Suprapubic skin (tissue), 4 donors: ENCODE measurements at places on chromosomes 1 and 21. TPM values are rescaled to one million over a fixed set of nuclear protein-coding genes. Genes with fewer than 3 reads are reported as not detected.

The PLK3 gene
- total RNA-seq = 68.3 TPM

The SLC25A34 gene
- total RNA-seq = 1.8 TPM

The DENND4B gene
- total RNA-seq = 45.1 TPM

The PER3 gene
- 14.0 TPM for total RNA-seq

The CFHR2 gene
- total RNA-seq = not detected

The OPN3 gene
- total RNA-seq = 36.0 TPM

The UBASH3A gene
- total RNA-seq = 0.36 TPM

The ZNF326 gene
- 18.7 TPM for total RNA-seq

The CLCA1 gene
- total RNA-seq = not detected

- no peaks in the 10 kb centered on the region for H3K27me3 ChIP-seq
- no peak for DNase-seq
- no peak overlapping the region for H3K4me3 ChIP-seq
- H3K4me1 ChIP-seq = no peaks in the 10 kb centered on the region
- H3K36me3 ChIP-seq = no peaks in the 10 kb centered on the region
- no peak overlapping the region for H3K27ac ChIP-seq
These were observed 645.1 kb downstream of the ADGRL2 start for GRCh38 chr1:82445827-82446226.

GRCh38 chr1:64033667-64034220 lies 169.7 kb upstream of the UBE2U start:
- no peak overlapping the region for H3K4me3 ChIP-seq
- no peaks in the 10 kb centered on the region for H3K4me1 ChIP-seq
- H3K27me3 ChIP-seq = no peaks in the 10 kb centered on the region

DNA sequence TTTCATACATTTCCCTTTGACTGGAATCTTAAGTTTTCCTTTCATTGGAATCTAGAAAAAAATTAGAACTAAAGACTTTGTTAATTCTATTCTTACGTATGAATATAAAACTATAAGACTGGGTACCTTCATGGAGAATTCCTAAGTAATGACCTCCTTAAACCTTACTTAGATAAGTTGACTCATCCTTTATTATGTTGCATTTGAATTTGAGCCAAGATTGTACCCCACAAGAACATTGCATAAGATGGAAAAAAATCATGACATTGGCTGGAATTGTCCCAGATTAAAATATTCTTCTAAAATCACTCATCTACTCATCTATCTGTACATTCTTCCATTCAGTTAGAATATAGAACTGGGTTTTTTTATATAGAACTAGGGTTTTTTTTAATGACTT lies 137.4 kb downstream of the C1orf21 start:
- H3K4me3 ChIP-seq = no peak overlapping the region
- DNase-seq = no peak
- H3K4me1 ChIP-seq = peaks cover 9% of the 10 kb centered on the region

- DNase-seq = peak; percentile 83
- H3K4me3 ChIP-seq = peak overlapping the region; percentile 72
- H3K27ac ChIP-seq = peak overlapping the region; percentile 93
- no peaks in the 10 kb centered on the region for H3K36me3 ChIP-seq
These were observed 950 bp upstream of the INKA2 start for GRCh38 chr1:111739925-111740765.

- H3K4me1 ChIP-seq = peaks cover 52% of the 10 kb centered on the region
- peak overlapping the region; percentile 28 for H3K27ac ChIP-seq
- no peak overlapping the region for H3K4me3 ChIP-seq
- no peaks in the 10 kb centered on the region for H3K36me3 ChIP-seq
- DNase-seq = no peak
- no peaks in the 10 kb centered on the region for H3K27me3 ChIP-seq
These were observed 182.0 kb upstream of the SGIP1 start for GRCh38 chr1:66351913-66352312.

- no peak for DNase-seq
- H3K4me3 ChIP-seq = no peak overlapping the region
- H3K27ac ChIP-seq = no peak overlapping the region
- H3K27me3 ChIP-seq = no peaks in the 10 kb centered on the region
- H3K36me3 ChIP-seq = no peaks in the 10 kb centered on the region
These were observed 207.9 kb upstream of the ST6GALNAC5 start for GRCh38 chr1:76659171-76659940.

DNA sequence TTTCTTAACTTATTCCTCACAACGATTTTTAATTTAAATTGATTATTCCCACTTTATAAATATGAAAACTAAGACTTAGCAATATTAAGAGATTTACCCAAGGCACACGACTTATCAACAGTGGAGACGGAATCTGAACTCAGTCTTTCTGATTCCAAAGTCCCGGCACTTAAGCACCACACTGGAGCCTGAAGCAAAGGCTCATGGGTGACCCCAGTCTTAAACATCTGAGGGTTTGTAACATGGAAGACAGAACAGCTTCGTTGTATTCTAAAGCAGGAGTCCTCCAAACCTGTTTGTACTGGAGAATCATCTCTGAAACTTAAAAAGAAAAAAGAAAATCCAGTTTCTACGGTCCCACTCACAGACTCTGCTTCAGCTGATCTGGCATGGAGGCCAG lies 519.5 kb downstream of the SMYD3 start:
- DNase-seq = no peak
- H3K4me3 ChIP-seq = no peak overlapping the region
- no peaks in the 10 kb centered on the region for H3K36me3 ChIP-seq
- H3K4me1 ChIP-seq = peaks cover 15% of the 10 kb centered on the region

GRCh38 chr21:35473496-35473895 lies 424.4 kb upstream of the RUNX1 start:
- H3K27me3 ChIP-seq = no peaks in the 10 kb centered on the region
- no peaks in the 10 kb centered on the region for H3K4me1 ChIP-seq
- no peaks in the 10 kb centered on the region for H3K36me3 ChIP-seq
- no peak for DNase-seq
- no peak overlapping the region for H3K4me3 ChIP-seq

- no peaks in the 10 kb centered on the region for H3K4me1 ChIP-seq
- H3K27ac ChIP-seq = no peak overlapping the region
- DNase-seq = no peak
- H3K36me3 ChIP-seq = no peaks in the 10 kb centered on the region
- H3K27me3 ChIP-seq = no peaks in the 10 kb centered on the region
These were observed 82.7 kb upstream of the ESRRG start for GRCh38 chr1:216805953-216806352.

DNA sequence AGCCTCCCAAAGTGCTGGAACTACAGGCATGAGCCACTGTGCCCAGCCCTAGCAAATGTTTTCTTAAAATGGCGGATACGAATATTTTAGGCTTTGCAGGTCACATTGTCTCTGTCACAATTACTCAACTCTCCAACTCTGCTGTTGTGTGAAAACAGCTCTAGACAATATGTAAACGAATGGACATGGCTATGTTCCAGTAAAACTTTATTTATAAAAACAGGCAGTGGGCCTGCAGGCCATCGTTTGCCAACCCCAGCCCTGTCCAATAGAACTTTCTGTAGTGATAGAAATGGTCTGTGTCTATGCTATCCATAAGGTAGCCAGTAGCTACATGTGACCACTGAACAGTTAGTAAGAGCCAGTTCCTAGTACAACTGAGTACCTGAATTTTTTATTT lies 4.3 kb upstream of the FBXO6 start:
- peaks cover 34% of the 10 kb centered on the region for H3K36me3 ChIP-seq
- peaks cover 25% of the 10 kb centered on the region for H3K4me1 ChIP-seq
- no peak overlapping the region for H3K4me3 ChIP-seq
- no peaks in the 10 kb centered on the region for H3K27me3 ChIP-seq

GRCh38 chr1:51421964-51422363 lies 91.6 kb upstream of the TTC39A start:
- H3K36me3 ChIP-seq = peaks cover 31% of the 10 kb centered on the region
- H3K4me1 ChIP-seq = peaks cover 7% of the 10 kb centered on the region
- H3K27ac ChIP-seq = no peak overlapping the region
- H3K4me3 ChIP-seq = no peak overlapping the region

GRCh38 chr1:172628401-172628800 lies 30.5 kb upstream of the FASLG start:
- no peak overlapping the region for H3K27ac ChIP-seq
- no peaks in the 10 kb centered on the region for H3K36me3 ChIP-seq
- no peak for DNase-seq

DNA sequence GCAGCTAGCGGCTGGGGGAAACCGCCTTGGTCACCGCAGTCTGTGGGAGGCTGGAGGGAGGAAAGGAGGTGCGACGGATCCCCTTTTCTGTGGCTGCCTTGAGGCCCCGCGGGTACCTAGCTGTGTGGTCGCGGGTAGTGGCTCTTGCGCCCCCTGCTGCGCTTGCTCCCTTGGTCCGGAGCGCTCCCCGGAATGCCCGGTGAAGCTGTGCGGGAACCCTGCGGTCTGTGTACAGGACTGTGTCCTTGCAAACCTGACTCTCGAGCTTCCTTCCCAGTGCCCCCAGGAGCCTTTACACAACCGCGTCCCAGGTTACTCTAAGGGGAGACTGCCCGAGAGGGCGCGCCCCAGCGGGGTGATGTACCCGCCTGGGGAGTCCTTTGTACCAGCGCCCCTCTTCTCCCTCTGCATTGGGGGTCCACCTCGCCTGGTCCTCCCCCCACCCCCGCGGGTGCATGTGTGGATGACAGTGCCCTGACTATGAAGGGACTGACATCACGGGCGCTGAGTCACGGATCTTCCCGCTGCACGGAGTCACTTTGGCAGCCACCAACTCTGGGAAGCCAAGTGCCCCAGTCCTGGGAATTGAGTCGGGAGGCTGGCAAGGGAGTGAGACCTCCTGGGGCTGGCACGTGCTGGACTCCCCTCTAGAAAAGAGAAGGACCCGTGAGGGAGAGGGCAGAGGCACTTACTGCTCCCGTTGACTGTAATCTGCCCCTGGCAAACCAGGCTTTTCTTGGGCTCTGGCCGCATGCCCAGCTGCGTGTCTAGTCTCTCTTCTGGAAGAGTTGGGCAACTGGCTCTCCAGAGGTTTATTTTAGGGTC lies 816 bp downstream of the IL6R start:
- peaks cover 55% of the 10 kb centered on the region for H3K4me1 ChIP-seq
- DNase-seq = peak; percentile 95
- H3K27me3 ChIP-seq = no peaks in the 10 kb centered on the region
- no peaks in the 10 kb centered on the region for H3K36me3 ChIP-seq
- H3K4me3 ChIP-seq = peak overlapping the region; percentile 77

DNA sequence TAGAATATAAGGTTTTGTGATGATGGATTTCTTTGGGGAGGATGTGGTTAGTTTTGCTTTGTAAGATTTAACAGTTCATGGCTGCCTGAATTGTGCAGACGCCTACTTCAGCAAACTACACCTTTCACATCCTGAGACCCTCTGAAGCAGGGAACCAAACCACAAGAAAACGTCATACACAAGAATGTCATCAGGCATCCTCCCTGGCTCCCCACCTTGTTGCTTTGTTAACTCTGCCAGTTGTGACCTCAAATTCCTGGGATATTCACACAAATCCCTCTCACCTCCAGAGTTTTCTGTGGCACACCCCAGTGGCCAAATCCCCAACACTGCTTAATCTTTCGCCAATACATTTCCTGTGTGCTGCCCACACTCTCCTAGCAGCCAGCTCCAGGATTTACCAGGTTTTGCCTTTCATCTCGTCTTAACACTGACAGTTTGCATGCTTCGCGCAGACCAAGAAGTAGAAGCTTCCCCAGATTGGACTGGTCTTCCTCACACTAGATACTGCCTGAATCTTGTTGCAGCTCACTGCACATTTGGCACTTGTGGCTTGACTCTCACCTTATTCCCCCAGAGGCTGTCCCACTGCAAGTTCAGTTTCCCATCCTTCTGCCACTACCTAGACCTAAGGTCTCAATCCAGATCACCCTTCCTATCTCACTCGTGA lies 51.1 kb upstream of the CTTNBP2NL start:
- H3K27ac ChIP-seq = no peak overlapping the region
- DNase-seq = no peak
- H3K4me3 ChIP-seq = no peak overlapping the region

GRCh38 chr1:37844536-37844935 lies 14.9 kb downstream of the MTF1 start:
- H3K4me1 ChIP-seq = peaks cover under 1% of the 10 kb centered on the region
- H3K4me3 ChIP-seq = no peak overlapping the region
- no peak overlapping the region for H3K27ac ChIP-seq
- DNase-seq = no peak
- peaks cover 13% of the 10 kb centered on the region for H3K36me3 ChIP-seq

- H3K27me3 ChIP-seq = no peaks in the 10 kb centered on the region
- H3K27ac ChIP-seq = no peak overlapping the region
- DNase-seq = no peak
- H3K4me3 ChIP-seq = no peak overlapping the region
These were observed 105.0 kb upstream of the SPAG17 start for GRCh38 chr1:118290046-118290445.

- no peaks in the 10 kb centered on the region for H3K4me1 ChIP-seq
- no peaks in the 10 kb centered on the region for H3K36me3 ChIP-seq
- H3K27ac ChIP-seq = no peak overlapping the region
- DNase-seq = no peak
These were observed 91.3 kb downstream of the ITSN1 start for GRCh38 chr21:33733601-33734000.

- H3K27me3 ChIP-seq = no peaks in the 10 kb centered on the region
- peaks cover 45% of the 10 kb centered on the region for H3K4me1 ChIP-seq
- no peak overlapping the region for H3K4me3 ChIP-seq
- H3K27ac ChIP-seq = peak overlapping the region; percentile 44
- DNase-seq = no peak
These were observed 41.5 kb downstream of the UBE4B start for GRCh38 chr1:10074059-10074851.

DNA sequence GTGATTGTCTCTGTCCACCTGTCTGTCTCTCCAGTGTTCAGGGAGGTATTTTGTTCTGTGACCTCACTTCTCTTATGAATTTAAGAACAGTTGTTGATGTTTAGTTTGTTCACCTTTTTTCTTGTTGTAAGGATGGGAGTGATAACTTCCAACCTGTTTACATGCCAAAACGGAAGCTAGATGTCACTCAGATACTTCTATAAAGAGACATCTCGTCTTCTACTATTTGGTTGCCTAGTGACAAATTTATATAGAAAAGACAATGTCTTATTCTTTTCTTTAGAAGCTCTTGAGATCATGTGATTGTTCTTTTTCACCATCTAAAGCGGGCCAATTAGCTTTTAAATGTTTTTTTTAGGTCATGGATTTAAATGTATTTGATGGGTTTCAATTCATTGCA lies 33.8 kb downstream of the PRSS38 start:
- DNase-seq = no peak
- H3K36me3 ChIP-seq = no peaks in the 10 kb centered on the region
- no peak overlapping the region for H3K27ac ChIP-seq
- H3K4me3 ChIP-seq = no peak overlapping the region
- no peaks in the 10 kb centered on the region for H3K27me3 ChIP-seq
- H3K4me1 ChIP-seq = no peaks in the 10 kb centered on the region

DNA sequence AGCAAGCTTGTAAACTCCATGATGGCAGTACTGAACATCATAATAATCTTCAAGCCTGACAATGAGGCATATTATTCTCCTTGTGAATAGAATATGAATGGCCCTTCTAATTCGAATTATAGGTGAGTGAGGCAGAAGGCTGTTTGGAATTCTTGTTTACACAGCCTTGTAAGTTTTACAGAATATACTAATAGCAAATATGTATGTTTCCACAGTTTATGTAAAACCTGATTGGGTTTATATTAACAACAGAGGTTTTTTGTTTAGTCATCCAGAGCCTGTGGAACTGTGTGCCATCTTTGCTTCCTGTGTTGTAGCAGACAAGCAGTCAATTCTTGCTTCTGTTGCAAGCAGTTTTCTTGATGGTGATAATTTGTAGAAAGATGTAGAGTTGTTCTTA lies 8.0 kb downstream of the OSBPL9 start:
- no peak overlapping the region for H3K27ac ChIP-seq
- no peaks in the 10 kb centered on the region for H3K36me3 ChIP-seq
- no peak overlapping the region for H3K4me3 ChIP-seq
- no peak for DNase-seq
